Dermis blood vessel endothelial cell (primary cell): ENCODE measurements at places on chromosomes 13 and 19.
A peak's percentile ranks its signal among the peaks of the same experiment; 100 is the strongest.

GRCh38 chr19:1451916-1452801, 2.2 kb downstream of the APC2 start:
- no peak for DNase-seq

DNA sequence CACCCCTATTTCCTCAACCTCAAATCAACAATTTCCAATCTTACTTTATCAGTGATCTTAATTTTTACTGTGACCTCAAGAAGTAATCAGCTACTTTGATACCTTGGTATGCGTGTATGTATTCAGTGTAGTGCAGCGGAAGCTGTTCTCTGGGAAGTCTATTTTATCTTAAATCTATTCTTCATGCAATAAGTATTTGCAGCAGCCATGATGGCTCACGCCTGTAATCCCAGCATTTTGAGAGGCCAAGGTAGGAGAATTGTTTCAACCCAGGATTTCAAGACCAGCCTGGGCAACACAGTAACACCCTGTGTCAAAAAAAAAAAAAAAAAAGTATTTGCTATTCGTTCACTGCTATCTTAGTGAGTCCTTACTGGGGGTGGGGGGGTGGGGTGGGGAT, 6.5 kb downstream of the SLC25A30 start:
- no peak for DNase-seq

DNA sequence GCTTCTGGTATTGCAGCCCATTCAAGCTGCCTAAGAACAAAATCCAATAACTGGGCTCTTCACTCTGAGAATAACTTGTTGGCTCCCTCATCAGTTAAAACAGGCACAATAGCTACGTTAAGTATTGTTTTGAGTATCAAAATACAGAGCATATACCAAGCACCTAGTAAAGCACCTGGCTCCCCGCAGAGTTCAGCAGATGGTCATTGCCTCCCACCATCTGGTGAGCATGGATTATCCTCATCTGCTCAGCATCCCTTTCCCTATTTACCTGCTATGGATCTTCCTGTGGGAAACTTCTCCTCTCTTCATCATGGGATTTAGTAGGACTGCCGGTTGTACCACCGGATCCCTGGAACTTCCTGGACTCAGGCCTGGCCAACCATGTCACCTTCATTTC, 199.2 kb upstream of the MAB21L1 start:
- DNase-seq = no peak

DNA sequence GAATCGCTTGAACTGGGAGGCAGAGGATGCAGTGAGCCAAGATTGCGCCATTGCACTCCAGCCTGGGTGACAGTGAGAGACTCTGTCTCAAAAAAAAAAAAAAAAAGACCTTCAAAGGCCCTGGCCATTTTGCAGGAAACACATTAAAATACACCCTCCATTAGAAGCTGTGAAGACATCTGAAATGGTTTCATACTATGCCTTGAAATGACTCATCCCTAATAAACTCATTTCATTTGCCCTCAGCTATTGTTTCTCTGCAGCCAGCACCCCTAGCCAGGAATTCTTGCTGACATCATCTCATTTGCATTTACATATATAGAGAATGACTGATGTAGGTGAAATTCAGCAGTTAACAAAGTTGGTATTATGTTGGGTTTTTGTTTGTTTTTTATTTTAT, 8.7 kb downstream of the EML2 start:
- peak; percentile 92 for DNase-seq

GRCh38 chr13:92512852-92513251, 713.8 kb upstream of the GPC6 start:
- DNase-seq = no peak

DNA sequence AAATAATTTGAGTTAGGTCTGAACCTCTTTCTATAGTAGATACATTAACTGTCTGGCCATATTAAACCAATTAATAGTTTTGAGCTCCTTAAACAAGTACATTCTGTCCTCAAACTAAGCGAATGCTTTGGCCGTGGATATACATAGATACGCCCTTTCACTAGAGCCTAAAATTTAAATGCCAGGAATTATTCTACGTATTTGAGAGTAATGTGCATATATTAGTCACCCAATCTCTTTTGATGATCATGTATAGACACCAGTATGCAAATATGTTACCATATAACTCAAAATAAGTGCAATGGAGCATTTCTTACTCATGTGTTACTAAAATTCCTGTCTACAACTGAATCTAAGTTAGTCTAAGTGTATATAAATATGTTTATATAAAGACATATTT, 70.4 kb downstream of the FLT1 start:
- DNase-seq = no peak

- DNase-seq = no peak
Measured at GRCh38 chr13:46905249-46905648, 8.4 kb upstream of the HTR2A start.

- no peak for DNase-seq
Measured at GRCh38 chr13:72104656-72105180, 237.7 kb upstream of the DACH1 start.

DNA sequence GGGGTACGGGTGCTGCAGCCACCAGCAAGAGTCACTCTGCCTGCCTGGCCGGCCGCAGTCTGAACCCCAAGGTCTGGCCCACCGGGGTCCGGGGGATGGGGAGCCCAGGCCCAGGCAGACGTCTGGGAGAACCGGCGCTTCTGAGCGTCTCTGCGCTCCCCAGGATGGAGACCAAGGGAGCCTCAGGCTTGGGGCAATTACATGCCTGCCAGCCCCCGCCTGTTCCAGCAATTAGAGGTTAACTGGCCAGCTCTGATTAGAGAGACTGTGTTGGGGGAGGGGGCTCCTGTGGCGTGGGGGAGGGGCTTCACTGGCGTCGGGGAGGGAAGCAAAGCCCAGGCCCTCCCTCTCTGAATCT, 11.9 kb downstream of the MEIS3 start:
- no peak for DNase-seq

GRCh38 chr19:15636026-15636425, 4.7 kb upstream of the CYP4F3 start:
- no peak for DNase-seq

DNA sequence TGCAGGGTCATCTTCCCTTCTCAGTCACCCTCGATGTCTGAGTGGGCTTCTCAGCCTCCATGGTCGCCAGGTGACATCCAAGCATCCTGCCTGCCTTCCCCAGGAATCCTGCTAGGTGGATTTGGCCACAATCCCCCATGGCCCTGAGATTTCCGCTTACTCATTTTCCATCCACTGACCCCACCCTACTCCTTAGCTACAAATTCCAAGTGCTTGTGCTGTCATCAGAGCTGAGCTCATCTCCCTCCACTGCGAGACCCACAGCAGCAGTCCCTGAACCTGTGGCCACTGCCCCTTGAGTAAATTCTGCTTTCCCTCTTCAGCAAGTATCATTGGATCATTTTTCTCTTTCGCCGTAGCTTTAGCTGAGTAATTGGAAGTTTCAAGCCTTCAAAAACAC, 90.5 kb upstream of the ANKRD10 start:
- DNase-seq = no peak

DNA sequence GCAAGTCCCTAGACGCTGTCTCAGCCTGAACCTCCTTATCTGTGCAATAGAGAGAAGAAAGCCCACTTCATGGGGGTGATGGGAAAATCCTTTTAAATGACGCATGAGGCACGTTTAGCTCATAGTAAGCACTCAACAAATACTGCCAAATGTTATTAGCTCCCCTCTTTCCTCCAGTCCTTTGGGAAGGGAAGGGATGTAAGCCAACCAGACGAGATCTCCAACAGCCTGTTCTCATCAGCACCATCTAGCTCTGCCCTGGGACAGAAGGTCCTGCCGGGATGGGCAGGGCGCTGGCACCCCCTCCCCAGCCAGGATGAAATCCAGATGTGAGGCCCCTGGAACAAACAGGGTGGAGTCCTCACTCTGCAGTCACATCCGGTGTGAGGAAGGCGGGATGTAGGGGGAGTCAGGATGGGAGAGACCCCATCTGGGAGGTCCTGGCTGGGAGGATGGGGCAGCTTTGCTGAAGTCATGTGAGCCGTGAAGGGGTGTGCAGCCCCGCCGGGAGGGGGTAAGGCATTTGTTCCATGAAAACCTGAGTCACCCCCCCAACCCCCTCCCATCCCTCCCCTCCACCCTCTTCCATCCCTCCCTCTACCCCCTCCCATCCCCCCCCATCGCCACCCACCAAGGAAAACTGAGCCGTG, 4.6 kb downstream of the S1PR2 start:
- DNase-seq = no peak

DNA sequence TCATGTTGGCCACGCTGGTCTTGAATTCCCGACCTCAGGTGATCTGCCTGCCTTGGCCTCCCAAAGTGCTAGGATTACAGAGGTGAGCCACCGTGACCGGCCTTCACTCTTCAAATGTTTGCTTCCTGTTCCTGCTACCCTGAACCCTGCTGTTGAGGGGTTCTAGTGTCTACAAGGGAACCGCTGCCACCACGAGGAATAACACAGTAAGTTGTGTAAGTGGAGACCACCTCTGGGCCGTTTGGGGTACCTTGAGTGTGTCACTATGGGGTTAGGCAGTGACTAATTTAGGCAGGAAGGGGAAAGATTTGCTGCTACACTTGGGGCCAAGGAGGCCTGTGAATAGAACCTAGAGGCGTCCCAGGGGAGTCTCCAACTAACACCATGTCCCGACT, 2.2 kb upstream of the MYADM start:
- DNase-seq = no peak

GRCh38 chr19:50315773-50316448, 13.3 kb downstream of the KCNC3 start:
- no peak for DNase-seq

GRCh38 chr19:38699647-38700349, 44.5 kb downstream of the CAPN12 start:
- peak; percentile 46 for DNase-seq

GRCh38 chr19:13964776-13965175, 12.5 kb downstream of the DCAF15 start:
- no peak for DNase-seq

- no peak for DNase-seq
Measured at GRCh38 chr13:105625691-105626090, 909.8 kb downstream of the EFNB2 start.
